ENCODE measurements at places on chromosomes 12 and 14. TPM values are rescaled to one million over a fixed set of nuclear protein-coding genes. Genes with fewer than 3 reads are reported as not detected.

- no peak for DNase-seq
Measured at GRCh38 chr14:61051621-61052020, 70.6 kb downstream of the SLC38A6 start.

DNA sequence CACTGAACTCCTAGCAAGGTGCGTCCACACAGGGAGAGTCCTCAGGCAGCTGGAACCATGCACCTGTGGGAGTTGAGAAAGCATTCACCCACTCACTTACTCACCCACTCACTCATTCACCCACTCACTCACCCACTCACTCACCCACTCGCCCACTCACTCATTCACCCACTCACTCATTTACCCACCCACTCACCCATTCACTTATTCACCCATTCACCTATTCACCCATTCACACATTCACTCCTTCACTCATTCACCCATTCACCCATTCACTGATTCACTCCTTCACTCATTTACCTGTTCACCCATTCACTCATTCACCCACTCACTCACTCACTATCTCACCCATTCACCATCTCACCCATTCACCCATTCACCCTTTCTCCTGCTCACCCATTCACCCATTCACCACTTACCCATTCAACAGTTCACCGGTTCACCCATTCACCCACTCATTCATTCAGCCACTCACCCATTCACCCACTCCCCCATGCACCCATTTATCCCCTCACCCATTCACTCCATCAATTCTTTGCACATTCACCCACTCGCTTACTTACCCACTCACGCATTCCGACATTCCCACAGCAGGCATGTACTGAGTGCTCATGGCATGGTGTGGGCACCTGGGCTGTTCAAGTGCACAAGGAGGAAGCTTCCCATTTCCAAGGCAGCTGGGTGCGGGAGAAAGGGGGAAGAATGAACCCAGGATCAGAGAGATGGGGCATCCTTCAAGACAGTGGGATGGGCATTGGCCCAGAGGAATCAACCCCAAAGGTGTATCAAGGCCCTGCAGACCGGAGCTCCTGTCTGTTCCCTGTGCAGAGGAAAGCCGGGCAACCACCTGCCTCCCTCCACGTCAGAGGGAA lies 135.2 kb upstream of the C14orf180 start:
- DNase-seq: no peak

- DNase-seq: peak; percentile 38
Measured at GRCh38 chr14:97995038-97995437, 1197.9 kb downstream of the VRK1 start.

DNA sequence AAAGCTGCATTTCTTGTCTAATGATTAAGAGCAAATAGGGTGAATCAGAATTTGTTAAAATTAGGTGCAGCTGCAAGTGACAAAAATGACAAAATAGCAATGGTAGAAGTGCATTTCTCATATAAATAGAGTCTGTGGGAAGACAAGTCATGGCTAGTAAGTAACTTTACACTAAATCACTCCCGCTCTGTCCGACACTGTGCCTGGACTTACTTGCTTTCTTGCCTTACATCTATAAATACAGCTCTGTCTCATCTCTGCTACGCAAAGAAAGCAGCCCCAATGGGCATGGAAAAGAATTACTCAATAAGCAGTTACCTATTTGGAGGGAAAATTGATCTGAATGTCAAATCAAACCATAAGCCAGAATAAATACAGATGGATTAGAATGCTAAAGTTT lies 245.4 kb upstream of the KRR1 start:
- DNase-seq: no peak

DNA sequence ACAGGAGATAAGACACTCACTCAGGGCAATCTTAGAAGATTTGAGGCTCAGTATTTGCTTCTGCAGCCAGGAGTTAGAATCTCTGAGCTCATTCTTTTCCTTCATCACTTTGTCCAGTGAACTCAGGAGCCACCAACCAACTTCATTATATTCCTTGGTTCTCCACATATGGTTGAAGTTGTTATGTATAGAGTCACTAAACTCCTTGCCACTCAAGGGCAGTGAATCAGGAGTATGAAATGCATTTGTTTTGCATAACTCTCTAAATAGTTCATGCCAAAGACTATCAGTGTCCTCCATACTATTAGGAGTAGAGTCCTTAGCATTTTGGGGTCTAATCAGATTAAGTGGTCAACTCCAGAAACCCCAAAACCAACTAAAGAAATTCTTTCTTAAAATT lies 150.6 kb downstream of the CCDC59 start:
- DNase-seq: no peak

DNA sequence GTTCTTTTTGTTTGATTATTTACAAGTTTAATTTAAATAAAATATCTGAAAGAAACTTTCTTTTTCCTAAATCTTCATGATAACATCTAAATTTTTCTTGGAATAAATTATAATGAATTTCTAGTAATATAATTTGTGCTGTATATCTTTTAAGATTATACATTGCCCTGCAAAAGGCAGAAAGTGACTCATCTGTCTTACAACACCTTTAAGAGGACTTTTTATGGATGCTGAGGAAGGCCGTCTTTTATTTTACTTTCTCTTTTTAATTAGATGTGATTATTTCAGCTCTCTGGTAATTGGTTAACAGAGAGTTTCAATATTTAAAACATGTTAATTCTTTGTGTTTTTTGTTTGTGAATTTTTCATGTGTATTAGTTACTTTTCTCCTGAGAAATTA lies 598.4 kb downstream of the RPL10L start:
- DNase-seq: no peak

DNA sequence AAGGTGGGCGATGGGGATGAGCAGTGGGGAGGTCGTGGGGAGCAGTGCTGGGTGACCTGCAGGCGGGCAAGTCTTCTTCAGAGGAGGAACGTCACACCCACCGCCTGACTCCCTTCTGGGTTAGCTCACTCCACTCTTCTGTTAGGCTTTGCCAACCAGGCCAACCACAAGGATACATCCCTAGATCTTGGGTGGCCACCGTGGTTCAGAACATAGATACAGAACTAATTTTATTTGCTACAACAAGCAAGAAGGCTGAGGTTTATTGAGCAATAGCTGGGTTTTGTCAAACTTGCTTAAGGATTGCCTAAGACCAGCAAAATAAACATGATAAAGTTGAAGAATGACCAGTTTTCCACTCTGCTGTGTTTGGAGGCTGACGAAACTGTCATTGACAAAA lies 109.4 kb downstream of the DACT1 start:
- no peak for DNase-seq

DNA sequence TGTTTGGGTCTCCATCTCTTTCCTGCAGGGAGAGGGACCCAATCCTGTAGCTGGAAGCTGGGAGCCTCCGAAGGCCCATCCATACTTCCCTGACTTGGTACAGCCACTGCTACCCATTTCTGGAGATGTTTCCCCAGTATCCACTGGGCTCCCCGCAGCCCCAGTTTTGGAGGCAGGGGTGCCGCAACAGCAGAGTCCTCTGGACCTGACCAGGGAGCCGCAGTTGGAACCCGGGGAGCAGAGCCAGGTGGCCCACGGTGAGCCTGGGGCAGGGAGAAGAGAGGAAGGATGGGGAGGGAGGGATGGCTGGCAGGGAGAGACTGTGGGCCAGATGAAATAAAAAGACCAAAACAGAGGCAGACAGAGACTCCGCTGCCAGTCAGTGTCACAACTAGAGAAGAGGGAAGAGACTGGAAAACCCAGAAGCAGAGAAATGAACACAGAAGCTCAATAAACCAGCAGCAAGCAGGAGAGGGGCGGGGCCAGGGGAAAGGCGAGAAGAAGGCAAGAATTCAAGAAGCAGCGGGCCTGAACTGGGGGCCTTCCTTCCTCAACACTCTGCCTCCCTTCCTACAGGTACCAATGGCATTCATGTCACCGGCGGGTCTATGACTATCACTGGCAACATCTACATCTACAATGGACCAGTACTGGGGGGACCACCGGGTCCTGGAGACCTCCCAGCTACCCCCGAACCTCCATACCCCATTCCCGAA lies 6.3 kb downstream of the LTBR start:
- no peak for DNase-seq

DNA sequence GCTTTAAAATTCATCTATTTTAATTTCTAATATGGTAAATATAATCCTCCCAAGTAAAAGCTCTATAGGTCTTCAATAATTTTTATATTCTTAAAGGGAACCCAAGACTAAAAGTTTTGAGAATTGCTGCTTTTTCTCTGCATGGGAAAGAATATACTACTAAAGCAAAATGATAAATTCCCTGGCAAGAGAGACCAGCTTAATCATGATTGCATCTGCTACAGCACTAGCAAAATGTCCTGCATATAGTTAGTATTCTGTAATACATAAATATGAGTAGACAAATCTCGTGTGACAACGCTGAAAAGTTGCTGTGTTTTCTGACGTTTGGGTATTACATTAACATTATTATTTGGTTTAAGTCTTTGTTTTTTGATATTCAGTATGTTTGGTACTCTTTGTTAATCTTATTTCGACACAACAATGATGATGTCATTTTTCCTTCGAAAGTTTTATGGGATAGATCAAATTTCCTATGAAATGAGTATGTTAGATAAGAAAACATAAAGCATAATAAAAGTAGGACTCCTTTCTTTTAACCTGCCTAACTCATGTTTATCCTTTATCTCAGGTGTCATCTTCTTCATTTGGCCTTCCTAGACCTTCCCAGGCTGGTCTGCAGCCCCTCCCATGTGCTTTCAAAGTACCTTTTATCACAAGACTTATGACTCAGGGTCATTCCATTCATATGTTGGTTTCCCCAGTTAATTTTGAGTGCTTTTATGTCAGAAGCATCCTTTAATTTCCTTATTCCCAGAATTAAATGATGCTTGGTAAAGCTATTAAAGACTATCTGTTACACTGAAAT lies 321.9 kb downstream of the RAD51B start:
- DNase-seq: no peak

- no peak for DNase-seq
Measured at GRCh38 chr14:54697803-54698202, 130.9 kb downstream of the SAMD4A start.

TTC6 gene
- not detected for total RNA-seq

RHOJ gene
- total RNA-seq: not detected

ADAMTS20 gene
- total RNA-seq: not detected

AKAP5 gene
- total RNA-seq: 1.3 TPM

CISTR gene
- total RNA-seq: not detected

RNASE4 gene
- 1.0 TPM for total RNA-seq
